ENCODE measurements at places on chromosomes 3 and 15. TPM values are rescaled to one million over a fixed set of nuclear protein-coding genes. Genes with fewer than 3 reads are reported as not detected.

Gene CAPN3
- 0.77 TPM for total RNA-seq

Gene ERICH6
- total RNA-seq: under 0.01 TPM

Gene ECE2
- total RNA-seq: not detected

Gene KNG1
- not detected for total RNA-seq

Gene THSD4
- 42.6 TPM for total RNA-seq

Gene SAXO2
- 1.1 TPM for total RNA-seq

Gene SLC6A1
- total RNA-seq: under 0.01 TPM

Gene GP9
- total RNA-seq: not detected

Gene ISL2
- total RNA-seq: 0.56 TPM

Gene CATSPER2
- total RNA-seq: 0.96 TPM

Gene HCN4
- total RNA-seq: not detected

Gene RTP3
- total RNA-seq: not detected

Gene DPPA4
- under 0.01 TPM for total RNA-seq

Gene DLEC1
- 0.28 TPM for total RNA-seq

Gene PLA2G4B
- total RNA-seq: 0.38 TPM

Gene SV2B
- not detected for total RNA-seq

Gene TGM5
- total RNA-seq: not detected

Gene BFSP2
- not detected for total RNA-seq

Gene IGF1R
- total RNA-seq: 31.6 TPM

Gene GUCA1C
- not detected for total RNA-seq

Gene SLC22A14
- total RNA-seq: 0.28 TPM

Gene NPAP1
- not detected for total RNA-seq

Gene FOXB1
- total RNA-seq: not detected

Gene DNAH12
- total RNA-seq: 0.28 TPM

Gene ZIC4
- not detected for total RNA-seq

Gene RPL29
- total RNA-seq: 1,134 TPM

Gene DNAJA4
- total RNA-seq: 3.4 TPM

Gene NRROS
- 0.58 TPM for total RNA-seq

Gene GOLGA6D
- not detected for total RNA-seq

Gene FAM240A
- not detected for total RNA-seq

Gene SI
- not detected for total RNA-seq

Gene SAMD7
- total RNA-seq: not detected

Gene GOLGA6L7
- total RNA-seq: not detected

Gene CPNE9
- not detected for total RNA-seq

Gene SPATA12
- total RNA-seq: not detected

Gene NOP10
- total RNA-seq: 266 TPM

Gene AADACL2
- total RNA-seq: not detected

Gene TSEN2
- total RNA-seq: 14.1 TPM

Gene ELL3
- total RNA-seq: 1.9 TPM

Gene MYL3
- not detected for total RNA-seq

Gene SCN11A
- not detected for total RNA-seq

Gene TLE3
- total RNA-seq: 30.9 TPM
